Osteoblast (primary cell): ENCODE measurements at places on chromosomes 1 and 21. TPM values are rescaled to one million over a fixed set of nuclear protein-coding genes. Genes with fewer than 3 reads are reported as not detected.

The OR2T29 gene
- total RNA-seq, result not detected in 2 replicates

The EPHA2 gene
- total RNA-seq, result 13.3 and 21.0 TPM in 2 replicates

The DCDC2B gene
- under 0.01 TPM in 1 of 2 replicates, not detected in the other for total RNA-seq

- H3K4me3 ChIP-seq, result peak overlapping the region; percentile 1
- DNase-seq, result peak; percentile 94
- H3K27ac ChIP-seq, result peak overlapping the region; percentile 73
- peaks cover 45% of the 10 kb centered on the region for H3K4me1 ChIP-seq
- peaks cover 27% of the 10 kb centered on the region for H3K36me3 ChIP-seq
Measured at GRCh38 chr21:44965251-44966022, 25.6 kb downstream of the SLX9 start.

- H3K27me3 ChIP-seq, result peaks cover 3% of the 10 kb centered on the region
- H3K36me3 ChIP-seq, result no peaks in the 10 kb centered on the region
- H3K4me3 ChIP-seq, result no peak overlapping the region
Measured at GRCh38 chr1:182607566-182607965, 3.4 kb upstream of the RGS16 start.

- no peaks in the 10 kb centered on the region for H3K36me3 ChIP-seq
- no peaks in the 10 kb centered on the region for H3K4me1 ChIP-seq
- no peak within 1 kb of the TSS for H3K4me3 ChIP-seq
- H3K27me3 ChIP-seq, result peaks cover 99% of the 10 kb centered on the region
Measured at GRCh38 chr21:33025489-33026442, at the start of gene OLIG2. Gene OLIG2 (plus strand): TSS chr21:33025935. CDS start chr21:33026863, 928 bp downstream.
